ENCODE measurements at places on chromosomes 5 and 9. TPM values are rescaled to one million over a fixed set of nuclear protein-coding genes. Genes with fewer than 3 reads are reported as not detected.
A peak's percentile ranks its signal among the peaks of the same experiment; 100 is the strongest.

ECM2 gene
- 3.3 TPM for total RNA-seq

SMIM32 gene
- 2.4 TPM for total RNA-seq

PRUNE2 gene
- total RNA-seq: 10.2 TPM

ANKRD34B gene
- 0.41 TPM for total RNA-seq

ABO gene
- total RNA-seq: not detected

STKLD1 gene
- 1.2 TPM for total RNA-seq

DNA sequence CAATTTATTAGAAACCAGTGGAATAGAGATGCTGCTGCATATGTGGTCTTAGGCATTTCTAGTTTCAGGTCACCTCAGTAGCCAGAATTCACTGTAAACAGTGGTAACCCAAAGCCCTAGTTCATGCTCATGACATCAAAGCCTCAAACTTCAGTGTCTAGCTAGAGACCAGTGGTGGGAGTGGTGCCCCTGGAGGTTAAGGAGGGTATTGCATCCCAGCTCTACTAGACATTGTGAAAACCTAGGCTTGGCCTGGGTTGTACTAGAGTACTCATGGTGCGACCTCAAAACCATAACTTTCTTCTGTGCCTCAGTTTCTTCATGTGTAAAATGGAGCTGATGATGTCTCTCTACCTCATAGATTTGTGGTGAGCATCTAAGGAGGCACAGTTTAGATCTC is 18.8 kb downstream of the COL5A1 start:
- DNase-seq: no peak

DNA sequence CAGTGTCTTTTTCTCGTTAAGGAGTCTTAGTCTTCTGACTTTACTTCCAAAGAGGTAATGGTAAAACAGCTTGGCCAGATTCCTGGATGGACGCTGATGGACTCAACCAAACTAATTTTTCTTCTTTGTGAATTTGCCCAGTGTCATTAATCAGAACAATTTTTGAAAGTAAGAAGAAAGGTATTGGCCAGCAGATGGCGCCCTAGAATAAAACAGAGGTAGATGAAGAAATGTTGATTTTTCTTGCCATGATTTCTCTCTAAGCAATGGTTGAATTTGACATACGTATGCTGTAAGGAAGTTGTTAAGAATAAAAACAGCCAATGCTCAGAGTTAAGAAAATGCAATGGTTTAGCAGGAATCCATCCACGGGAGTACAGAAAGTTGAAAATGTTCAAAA is 500.0 kb downstream of the DIRAS2 start:
- no peak for DNase-seq

GRCh38 chr5:52805615-52806014 is 17.9 kb downstream of the ITGA1 start:
- DNase-seq: no peak

- no peak for DNase-seq
These were observed 44.0 kb downstream of the DUSP1 start for GRCh38 chr5:172726966-172727365.

- DNase-seq: no peak
These were observed 76.7 kb upstream of the SPOCK1 start for GRCh38 chr5:137575847-137576246.

DNA sequence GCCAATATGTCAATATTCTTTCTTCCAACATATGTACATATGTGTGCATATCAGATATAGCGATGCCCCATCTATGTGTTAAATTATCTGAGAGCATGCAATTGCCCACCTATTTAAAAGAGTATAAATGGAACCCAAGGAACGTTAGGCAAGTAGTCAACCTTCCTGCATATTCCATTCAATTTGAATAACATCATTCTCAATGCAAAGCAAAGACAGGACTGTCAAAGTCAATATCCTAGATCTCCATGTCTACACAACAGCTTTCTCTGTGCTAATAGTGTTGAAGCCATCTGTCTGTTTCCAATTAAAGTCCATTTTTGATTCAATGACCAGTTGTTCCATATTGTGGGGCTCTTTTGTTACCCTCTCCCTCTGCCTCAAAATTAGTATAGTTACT is 85.3 kb upstream of the COX7C start:
- DNase-seq: no peak

DNA sequence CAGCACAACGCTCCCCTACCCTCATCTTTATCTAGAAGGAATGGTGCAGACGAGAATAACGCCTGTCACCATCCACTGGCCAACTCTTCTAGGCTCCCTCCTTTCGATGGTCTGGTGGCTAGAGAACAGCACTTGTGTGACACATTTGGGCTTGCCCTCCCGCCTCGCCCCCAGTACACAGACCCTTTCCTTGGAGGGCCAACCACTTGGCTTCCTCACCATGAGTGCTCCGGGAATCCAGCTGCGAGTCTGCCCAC is 1.4 kb downstream of the GNAQ start:
- peak; percentile 17 for DNase-seq

DNA sequence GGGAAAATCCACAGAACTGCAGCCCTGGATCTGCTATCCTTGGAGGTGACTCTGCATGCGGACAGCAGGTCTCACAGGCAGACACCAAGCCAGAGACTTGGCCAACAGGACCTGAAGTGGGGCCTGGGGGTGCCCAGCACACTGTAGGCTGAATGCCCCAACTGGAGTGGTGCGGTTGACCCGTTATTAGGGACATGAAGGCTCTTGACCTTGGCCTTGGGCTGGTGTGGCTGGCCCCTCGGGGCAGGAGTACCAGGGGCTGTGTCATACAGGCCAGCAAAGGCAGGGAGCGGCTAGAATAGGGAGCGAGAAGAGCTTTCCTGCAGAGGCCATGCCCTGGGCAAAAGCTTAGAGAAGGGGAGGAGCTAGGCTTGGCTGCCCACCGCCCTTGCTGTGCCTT is 153.2 kb upstream of the MVB12B start:
- no peak for DNase-seq

DNA sequence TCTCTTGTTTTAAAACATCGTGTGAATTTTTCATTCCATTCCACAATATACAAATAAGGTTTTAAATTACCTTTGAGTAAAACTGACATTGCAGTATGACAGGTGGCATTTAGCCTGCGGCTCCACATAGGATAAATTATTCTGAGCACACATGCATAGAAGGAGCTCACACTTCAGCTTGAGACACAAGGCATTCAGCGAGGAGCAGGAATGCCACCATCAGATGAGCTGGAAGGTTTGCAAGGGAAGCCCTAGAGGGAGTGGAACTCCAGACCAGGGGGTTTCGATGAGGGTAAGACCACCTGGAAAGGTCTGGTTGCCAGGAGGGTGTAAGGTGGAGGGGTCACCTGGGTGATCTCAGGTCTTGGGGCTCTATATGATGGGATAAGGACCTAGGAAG is 259.0 kb upstream of the ADRA1B start:
- no peak for DNase-seq

DNA sequence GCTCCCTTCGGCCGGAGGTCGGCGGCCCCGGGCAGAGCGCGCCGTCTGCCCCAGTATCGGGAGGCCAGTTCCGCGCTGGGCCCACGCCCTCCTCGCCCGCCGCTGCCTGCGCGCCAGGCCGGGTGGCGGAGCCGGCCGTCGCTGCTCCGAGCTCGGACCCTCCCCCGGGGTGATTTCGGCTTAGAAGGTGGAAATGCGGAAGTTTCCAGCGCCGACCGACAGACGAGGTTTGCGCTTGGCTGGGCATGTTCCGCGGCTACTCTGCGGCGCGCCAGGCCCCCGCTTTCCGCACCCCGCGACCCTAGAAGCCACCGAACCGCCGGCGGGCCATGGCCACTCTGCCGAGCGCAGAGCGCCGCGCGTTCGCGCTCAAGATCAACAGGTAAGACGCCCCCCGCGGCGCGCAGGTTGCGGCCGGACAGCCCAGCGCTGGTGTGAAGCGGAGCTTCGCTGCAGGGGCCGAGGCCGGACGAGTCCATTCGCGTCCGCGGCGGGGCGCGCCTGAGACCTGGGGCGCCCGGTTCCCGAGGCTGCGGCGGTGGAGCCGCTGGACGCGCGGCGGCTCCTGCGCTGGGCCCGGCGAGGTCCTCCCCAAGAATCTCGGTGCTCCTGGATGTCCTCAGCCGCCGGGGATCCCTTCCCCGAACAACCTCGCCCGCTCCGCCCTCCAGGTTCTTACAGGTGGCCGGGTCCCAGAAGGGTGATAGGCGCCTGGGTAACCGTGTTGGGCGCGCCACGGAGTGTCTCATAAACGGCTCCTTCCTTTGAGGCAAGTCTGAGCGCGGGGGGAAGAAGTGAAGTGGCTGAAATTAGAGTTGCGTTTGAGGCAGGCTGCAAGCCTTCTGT is at the start of gene DOCK8:
Gene DOCK8 (plus strand): TSS at position 218 of the 846 bp plus-strand sequence. CDS start 112 bp downstream, at position 330.
- no peak for DNase-seq

DNA sequence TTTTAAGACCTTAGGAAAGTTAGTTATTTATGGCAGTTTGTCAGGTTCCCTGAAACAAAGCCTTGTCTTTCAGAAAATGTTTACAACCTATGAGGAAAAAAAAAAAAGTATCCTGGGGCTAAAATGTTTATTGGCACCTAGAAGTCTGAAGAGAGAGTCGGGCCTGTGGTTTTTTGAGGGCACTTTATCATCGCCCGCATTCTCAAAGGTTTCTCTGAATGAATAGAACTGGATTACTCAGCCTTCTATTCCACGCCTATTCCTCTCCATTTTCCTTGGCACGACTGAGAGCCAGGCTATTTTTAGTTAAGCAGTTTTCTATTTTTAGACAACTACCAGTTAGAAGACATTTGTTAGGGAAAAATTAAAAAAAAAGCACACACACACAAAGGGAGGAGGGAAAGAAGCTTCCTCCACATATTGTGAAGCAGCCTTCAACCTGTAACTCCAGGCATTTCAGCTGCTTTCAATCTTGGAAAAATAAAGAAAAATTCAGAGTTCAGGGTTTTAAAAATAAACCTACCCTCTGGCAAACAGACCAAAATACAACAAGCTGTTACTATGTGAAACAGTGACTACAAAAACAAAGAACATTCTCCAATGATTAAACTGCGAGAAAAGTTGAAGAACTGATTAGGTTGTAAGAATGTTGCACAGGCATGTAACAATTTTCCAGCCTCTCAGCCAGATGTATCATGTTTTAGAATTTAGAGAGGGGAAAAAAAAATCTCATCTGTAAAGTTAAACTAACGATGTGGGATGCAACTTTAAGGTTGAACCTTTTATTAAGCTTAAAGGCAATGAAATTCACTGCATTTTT is 97.0 kb downstream of the MEF2C start:
- DNase-seq: peak; percentile 17

DNA sequence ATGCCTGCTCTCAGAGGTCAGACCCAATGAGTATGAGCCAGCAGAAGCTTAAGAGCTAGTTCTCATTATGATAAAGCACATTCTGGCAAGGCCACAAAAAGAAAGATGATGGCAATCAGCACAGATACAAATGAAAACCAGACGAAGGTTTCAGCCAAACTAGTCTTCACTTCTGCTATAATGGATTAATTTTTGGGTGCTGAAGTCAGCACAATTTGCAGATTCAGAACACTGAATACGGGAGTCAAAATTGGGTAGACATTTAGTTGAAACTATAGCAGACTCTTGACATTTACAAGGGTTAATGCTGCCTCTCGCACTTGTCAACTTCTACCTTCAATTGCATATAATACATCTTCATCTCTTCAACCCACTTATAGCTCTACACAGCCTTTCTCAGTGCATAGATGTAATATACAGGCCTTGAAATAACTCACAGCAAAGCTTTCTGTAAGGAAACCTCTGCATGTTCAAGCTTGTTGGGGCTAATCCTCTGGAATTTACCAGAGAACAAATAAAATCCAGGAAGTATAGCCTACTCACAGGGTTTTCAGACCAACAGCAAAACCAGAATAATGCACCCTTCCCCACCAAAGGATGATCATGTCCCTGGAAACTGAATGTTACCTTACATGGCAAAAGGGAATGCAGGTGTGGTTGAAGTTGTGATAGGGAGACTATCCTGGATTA is 77.1 kb downstream of the BAAT start:
- no peak for DNase-seq

DNA sequence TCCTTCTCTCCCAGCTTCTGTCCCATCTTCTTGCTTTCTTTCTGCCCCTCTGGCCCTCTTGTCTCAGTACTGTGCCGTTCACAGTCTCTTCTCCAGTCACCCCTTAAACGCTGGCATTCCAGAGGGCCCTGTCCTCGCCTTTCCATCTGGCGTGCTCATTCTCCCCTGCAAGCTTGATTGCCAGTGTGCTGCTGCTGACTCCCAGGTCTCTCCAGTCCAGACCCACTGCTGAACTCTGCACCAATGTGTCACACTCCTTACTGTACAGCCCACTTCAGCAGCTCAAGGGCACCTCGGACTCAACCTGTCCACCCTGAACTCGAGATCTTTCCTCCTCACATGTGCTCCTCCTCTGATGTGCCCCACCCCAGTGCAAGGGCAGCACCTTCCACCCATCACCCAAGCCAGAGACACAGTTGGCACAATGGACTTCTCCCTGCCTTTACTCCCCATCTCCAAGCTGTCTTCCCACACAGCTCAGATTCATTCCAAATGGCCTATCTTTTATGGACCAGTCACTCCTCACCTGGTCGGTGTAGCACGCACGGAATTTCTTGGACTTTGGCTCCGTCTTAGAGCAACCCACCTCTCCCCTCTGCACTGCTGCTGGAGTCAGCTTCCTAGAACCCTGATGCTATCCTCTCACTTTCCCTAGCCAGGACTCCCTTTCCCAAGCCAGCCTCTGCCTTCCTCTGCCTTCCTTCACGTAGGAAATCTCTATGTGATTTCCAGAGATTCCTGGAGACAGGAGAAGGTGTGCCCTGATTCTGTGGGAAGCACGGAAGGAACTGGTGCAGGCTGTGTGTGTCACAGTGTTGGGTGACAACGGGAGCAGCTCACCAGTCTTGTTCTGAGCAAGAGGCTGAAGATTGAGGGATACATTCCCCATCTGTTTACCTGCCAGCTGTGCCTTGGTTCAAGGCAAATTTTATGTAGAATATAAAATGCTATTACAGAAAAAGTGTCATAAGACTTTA is 26.0 kb upstream of the SLC2A8 start:
- DNase-seq: no peak

- DNase-seq: no peak
These were observed 278.3 kb downstream of the PDE4D start for GRCh38 chr5:59615272-59615671.

- peak; percentile 99 for DNase-seq
These were observed 6.9 kb downstream of the ARPC5L start for GRCh38 chr9:124868511-124869465.

DNA sequence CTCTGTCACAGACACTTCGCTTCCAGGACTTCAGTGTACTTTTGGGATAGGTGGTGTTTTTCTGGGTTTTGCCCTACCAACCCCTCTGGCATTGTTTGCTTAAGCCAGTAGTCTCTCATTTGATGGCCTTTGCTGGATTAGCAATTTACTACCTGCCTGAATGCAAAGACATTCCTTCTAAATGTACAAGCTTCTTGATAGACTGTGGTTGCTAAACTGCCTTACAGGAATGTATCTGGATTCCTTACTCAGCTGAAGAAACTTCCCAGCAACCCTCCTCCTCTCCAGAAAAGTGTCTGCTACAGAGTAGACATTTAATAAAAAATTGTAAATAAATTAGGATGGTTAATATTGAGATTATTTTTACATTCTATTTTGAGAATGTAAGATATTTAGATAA is 1916.7 kb downstream of the EFNA5 start:
- DNase-seq: no peak
